ENCODE measurements at places on chromosomes 12 and 14. TPM values are rescaled to one million over a fixed set of nuclear protein-coding genes. Genes with fewer than 3 reads are reported as not detected.

GPR68 gene
- total RNA-seq: 0.28 TPM

NINJ2 gene
- not detected for total RNA-seq

COPZ1 gene
- 262 TPM for total RNA-seq

- no peak for DNase-seq
- no peak overlapping the region for H3K4me3 ChIP-seq
- no peaks in the 10 kb centered on the region for H3K27me3 ChIP-seq
- no peak overlapping the region for H3K27ac ChIP-seq
- no peaks in the 10 kb centered on the region for H3K36me3 ChIP-seq
These were observed 526.1 kb downstream of the CCER1 start for GRCh38 chr12:90428881-90429280.

DNA sequence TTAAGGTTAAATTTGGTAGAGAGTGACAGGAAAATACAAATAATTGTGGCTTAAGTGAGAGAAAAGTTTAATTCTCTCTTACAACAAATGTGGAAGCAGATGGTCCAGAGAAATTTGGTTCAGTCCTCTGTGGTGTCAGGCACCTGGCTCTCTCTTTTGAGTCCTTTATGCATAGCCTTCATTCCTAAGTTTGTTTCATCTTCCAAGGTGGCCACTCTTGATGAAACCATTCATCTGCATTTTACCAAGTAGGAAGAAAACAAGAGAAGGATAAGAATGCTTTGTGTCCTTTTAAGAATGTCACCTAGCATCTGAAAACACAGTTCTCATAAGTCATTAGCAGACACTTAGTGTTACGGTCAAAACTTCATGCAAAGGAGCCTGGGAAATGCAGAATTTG is 442.5 kb downstream of the CCER1 start:
- H3K27me3 ChIP-seq: no peaks in the 10 kb centered on the region
- no peaks in the 10 kb centered on the region for H3K36me3 ChIP-seq
- no peak overlapping the region for H3K27ac ChIP-seq
- no peak overlapping the region for H3K4me3 ChIP-seq
- peaks cover 3% of the 10 kb centered on the region for H3K4me1 ChIP-seq

KLRK1 gene
- not detected for total RNA-seq

HEBP1 gene
- 14.7 TPM for total RNA-seq

- no peaks in the 10 kb centered on the region for H3K4me1 ChIP-seq
- no peak overlapping the region for H3K27ac ChIP-seq
- peaks cover 3% of the 10 kb centered on the region for H3K27me3 ChIP-seq
- DNase-seq: no peak
- H3K4me3 ChIP-seq: no peak overlapping the region
- no peaks in the 10 kb centered on the region for H3K36me3 ChIP-seq
These were observed 180.2 kb upstream of the PZP start for GRCh38 chr12:9388379-9388778.

GRCh38 chr12:63023926-63024325 is 89.0 kb upstream of the PPM1H start:
- no peaks in the 10 kb centered on the region for H3K36me3 ChIP-seq
- no peaks in the 10 kb centered on the region for H3K4me1 ChIP-seq
- no peak overlapping the region for H3K27ac ChIP-seq
- H3K27me3 ChIP-seq: no peaks in the 10 kb centered on the region
- no peak for DNase-seq

GRCh38 chr12:105467710-105468366 is 137.3 kb downstream of the C12orf75 start:
- peaks cover 10% of the 10 kb centered on the region for H3K27me3 ChIP-seq
- no peak overlapping the region for H3K4me3 ChIP-seq
- no peak for DNase-seq
- no peak overlapping the region for H3K27ac ChIP-seq
- no peaks in the 10 kb centered on the region for H3K36me3 ChIP-seq
- no peaks in the 10 kb centered on the region for H3K4me1 ChIP-seq

GRCh38 chr12:27472604-27473003 is 26.1 kb downstream of the SMCO2 start:
- no peak overlapping the region for H3K4me3 ChIP-seq
- H3K27me3 ChIP-seq: no peaks in the 10 kb centered on the region
- no peaks in the 10 kb centered on the region for H3K36me3 ChIP-seq
- no peak overlapping the region for H3K27ac ChIP-seq
- no peak for DNase-seq

FOXG1 gene
- total RNA-seq: not detected

DNA sequence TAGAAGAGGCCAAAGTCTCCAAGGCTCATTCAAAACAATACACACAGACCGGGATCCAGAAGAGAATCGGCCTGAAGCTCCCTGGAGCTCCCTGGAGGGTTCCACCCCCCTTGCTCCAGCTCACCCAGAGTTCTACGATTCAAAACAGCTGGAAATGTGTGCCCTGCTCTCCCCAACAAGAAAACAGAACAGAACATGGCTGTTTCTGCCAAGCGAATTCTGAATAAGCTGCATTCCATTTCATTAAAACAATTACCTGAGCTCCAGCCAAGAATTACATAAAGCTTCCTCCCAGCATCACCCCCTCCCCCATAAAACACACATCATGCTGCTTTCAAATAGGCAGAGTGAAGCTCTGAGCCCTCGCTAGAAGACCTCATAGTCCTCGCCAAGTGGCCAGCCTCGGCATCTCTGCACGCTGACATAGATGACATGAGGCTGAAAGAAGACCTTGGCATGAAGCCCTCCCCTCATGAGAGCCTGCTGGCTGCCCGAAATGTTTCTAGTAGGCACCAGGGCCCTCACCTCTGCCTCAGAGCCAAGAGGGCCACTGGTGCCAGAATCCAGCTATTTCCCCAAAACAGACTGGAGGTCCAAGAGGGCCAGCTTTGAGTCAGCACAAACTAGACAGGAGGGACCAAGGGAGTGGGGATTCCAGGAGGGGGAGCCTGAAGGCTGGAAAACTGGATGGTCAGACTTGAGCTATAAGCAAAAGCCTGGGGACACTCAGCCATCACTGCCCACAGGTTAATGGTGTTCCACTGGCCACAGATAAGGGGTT is 8.3 kb downstream of the PXN start:
- H3K4me1 ChIP-seq: peaks cover 28% of the 10 kb centered on the region
- H3K27me3 ChIP-seq: no peaks in the 10 kb centered on the region
- peaks cover 9% of the 10 kb centered on the region for H3K36me3 ChIP-seq
- no peak overlapping the region for H3K4me3 ChIP-seq
- peak overlapping the region; percentile 70 for H3K27ac ChIP-seq

- peak overlapping the region; percentile 95 for H3K27ac ChIP-seq
- peaks cover 45% of the 10 kb centered on the region for H3K4me1 ChIP-seq
- H3K4me3 ChIP-seq: no peak overlapping the region
- H3K27me3 ChIP-seq: no peaks in the 10 kb centered on the region
- H3K36me3 ChIP-seq: no peaks in the 10 kb centered on the region
These were observed 244.4 kb downstream of the ZFP36L1 start for GRCh38 chr14:68548194-68549076.

DNA sequence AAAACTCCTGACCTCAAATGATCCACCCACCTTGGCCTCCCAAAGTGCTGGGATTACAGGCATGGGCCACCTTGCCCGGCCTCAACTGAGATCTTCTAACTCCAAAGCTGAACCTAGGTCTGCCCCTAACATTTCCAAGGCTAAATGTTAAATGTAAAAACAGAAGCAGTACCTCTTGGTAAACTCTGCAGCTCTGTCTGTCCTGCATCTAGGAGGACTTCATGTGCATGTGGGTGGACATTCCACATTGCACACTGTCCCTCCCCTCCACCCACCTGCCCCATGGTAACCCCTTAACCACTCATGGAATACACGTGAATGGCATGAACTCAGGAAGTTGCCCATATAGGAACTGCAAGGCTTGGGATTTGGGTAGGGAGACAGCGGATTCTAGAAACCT is 33.1 kb downstream of the SNX6 start:
- H3K36me3 ChIP-seq: peaks cover 60% of the 10 kb centered on the region
- H3K27ac ChIP-seq: no peak overlapping the region
- H3K4me1 ChIP-seq: no peaks in the 10 kb centered on the region
- H3K4me3 ChIP-seq: no peak overlapping the region
- H3K27me3 ChIP-seq: no peaks in the 10 kb centered on the region
- no peak for DNase-seq

- no peaks in the 10 kb centered on the region for H3K36me3 ChIP-seq
- H3K4me3 ChIP-seq: no peak overlapping the region
- H3K4me1 ChIP-seq: no peaks in the 10 kb centered on the region
- DNase-seq: no peak
These were observed 218.0 kb downstream of the SYT1 start for GRCh38 chr12:79082595-79082994.

- peak; percentile 57 for DNase-seq
- H3K27ac ChIP-seq: no peak within 1 kb of the TSS
- H3K4me1 ChIP-seq: no peaks in the 10 kb centered on the region
- H3K4me3 ChIP-seq: peak within 1 kb of the TSS; percentile 60
These were observed at the start of gene PLEKHH1 for GRCh38 chr14:67532998-67533753. TSS of gene PLEKHH1 (plus strand) at chr14:67533290. CDS start at chr14:67541868, 8,578 bp downstream.

ACSS3 gene
- total RNA-seq: 1.4 TPM

SAMD15 gene
- 1.3 TPM for total RNA-seq

DNA sequence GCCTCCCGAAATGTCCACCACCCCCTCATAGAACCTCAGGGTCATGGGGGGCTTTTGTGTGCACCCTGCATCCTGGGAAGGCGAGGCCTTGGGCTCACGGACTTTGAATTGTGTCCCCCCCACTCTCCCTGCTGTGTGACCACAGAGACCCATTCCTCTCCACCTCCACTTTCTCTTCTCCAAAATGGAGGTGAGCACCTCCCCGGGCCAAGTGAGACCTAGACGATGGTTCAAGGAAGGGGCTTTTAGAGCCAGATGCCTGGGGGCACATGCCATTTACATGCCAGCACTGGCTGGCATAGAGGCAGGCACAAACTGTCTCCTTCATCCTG is 33.5 kb downstream of the CYP46A1 start:
- H3K36me3 ChIP-seq: no peaks in the 10 kb centered on the region
- no peak overlapping the region for H3K27ac ChIP-seq
- no peak for DNase-seq
- no peaks in the 10 kb centered on the region for H3K4me1 ChIP-seq

KLRG1 gene
- total RNA-seq: 0.56 TPM

CCDC196 gene
- not detected for total RNA-seq

GRCh38 chr12:6250343-6250742 is 50.1 kb downstream of the CD9 start:
- no peaks in the 10 kb centered on the region for H3K36me3 ChIP-seq
- H3K4me1 ChIP-seq: no peaks in the 10 kb centered on the region
- H3K27ac ChIP-seq: no peak overlapping the region
- H3K4me3 ChIP-seq: no peak overlapping the region
- peaks cover 20% of the 10 kb centered on the region for H3K27me3 ChIP-seq
- no peak for DNase-seq

DNA sequence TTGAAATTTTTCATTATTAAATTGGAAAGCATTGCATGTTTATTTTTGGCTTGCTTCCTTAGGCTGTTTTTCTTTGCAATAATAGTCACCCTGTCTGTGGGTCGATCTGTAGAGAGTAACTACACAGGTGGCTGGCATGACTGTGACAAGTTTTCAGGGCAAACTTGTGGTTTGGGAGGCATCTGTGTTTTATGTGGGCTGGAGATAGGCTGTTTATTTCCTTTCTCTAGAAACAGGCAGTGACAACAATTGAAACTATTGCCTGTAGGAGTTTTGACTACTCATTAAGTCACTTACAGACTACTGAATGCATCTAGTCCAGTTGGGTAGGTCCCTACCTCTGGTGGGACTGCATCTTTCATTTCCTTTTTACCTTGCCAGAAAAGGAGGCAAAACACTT is 155.6 kb downstream of the DYRK2 start:
- no peaks in the 10 kb centered on the region for H3K27me3 ChIP-seq
- H3K4me3 ChIP-seq: no peak overlapping the region
- H3K27ac ChIP-seq: no peak overlapping the region
- no peak for DNase-seq

DNA sequence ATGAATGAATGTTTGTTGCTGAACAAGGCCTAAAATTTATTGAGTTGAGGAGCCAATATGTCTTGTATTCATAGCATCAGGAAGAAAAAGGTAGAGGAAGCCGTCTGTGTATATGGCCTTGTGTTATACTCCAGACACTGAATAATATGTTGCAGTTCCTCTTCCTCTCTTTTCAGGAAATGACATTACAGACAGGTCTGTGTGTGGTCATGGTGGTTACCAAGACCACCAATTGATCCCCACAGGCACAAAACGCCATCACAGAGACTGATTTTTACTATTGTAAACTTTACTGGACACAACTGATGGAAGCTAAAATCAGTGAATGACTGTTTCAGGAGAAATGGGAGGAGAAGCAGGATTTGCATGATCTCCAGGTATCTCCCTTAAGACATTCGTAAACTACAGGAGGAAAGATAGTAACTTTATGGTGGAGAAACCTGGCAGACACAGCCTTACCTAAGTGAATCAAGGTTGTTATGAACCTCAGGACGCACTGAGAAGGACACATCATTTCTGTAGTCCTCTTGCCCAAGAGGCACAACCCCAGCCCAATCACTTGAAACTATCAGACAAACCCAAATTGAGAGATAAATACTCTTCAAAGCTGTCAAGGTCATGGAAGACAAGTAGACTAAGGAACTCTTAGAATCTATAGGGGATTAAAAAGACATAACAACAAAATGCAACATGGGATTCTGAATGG is 334.1 kb upstream of the RGS6 start:
- no peak overlapping the region for H3K4me3 ChIP-seq
- H3K27me3 ChIP-seq: no peaks in the 10 kb centered on the region
- no peak for DNase-seq

DNA sequence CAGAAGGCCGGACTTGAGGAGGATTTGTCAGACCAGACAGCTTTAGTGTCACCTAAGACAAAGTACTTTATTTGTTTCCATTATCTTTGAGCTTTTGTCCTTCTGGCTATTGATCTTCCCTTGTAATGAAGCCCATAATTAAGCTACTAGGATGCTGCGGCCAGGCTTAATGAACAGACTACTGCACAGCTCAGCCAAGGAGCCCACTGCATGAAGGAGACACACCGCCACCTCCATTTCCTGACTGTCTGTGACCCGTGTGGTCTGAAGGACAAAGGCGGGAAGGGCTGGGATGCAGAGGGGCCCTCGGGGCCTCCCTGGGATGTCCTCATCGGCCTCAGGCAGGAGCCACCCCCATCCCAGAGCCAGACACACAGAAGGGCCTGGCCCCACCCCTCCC is 31.0 kb upstream of the GALNT9 start:
- no peak for DNase-seq
- no peaks in the 10 kb centered on the region for H3K36me3 ChIP-seq
- no peak overlapping the region for H3K4me3 ChIP-seq
- no peaks in the 10 kb centered on the region for H3K27me3 ChIP-seq
- no peak overlapping the region for H3K27ac ChIP-seq

DNA sequence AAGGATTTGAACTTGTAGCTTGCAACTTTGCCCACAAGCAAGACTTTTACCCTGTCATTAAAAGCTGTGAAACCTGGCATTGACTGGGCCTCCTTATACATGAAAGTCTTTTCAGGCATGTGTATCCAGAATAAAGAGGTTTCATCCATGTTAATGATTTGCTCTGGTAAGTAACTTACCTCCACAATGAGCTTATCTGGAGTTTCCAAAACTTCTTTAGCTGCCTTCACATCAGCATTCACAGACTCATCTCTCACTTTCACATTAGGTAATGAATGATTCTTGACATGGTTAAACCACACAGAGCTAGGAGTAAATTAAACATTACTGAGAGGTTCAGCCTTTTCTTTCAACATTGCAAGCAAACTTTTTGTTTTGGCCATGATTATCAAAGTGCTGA is 234.4 kb upstream of the CLEC14A start:
- no peaks in the 10 kb centered on the region for H3K27me3 ChIP-seq
- no peak overlapping the region for H3K4me3 ChIP-seq
- H3K4me1 ChIP-seq: no peaks in the 10 kb centered on the region
- DNase-seq: no peak

GRCh38 chr12:873954-874353 is 75.5 kb downstream of the RAD52 start:
- no peak overlapping the region for H3K27ac ChIP-seq
- no peaks in the 10 kb centered on the region for H3K27me3 ChIP-seq
- H3K36me3 ChIP-seq: peaks cover 11% of the 10 kb centered on the region
- no peak overlapping the region for H3K4me3 ChIP-seq
